ENCODE measurements at places on chromosomes 6 and 20.

- no peak for DNase-seq
Observed at GRCh38 chr6:38035478-38035877, 216.0 kb downstream of the ZFAND3 start.

DNA sequence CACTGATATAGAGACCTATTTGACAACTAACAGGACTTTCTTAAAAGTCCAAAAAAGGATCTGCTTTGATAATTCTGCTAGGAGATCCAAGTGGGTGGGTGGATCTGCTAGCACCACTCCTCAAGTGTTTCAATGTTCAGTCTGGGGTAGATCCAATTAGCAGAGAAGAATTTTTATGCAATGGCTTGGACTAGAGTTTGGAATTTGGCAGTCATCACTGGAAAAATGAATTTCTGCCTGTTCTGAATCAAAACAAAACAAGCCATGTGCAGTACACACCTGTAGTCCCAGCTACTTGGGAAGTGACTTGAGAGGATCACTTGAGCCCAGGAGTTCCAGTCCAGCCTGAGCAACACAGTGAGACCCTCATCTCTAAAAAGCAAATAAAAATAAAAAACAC, 12.6 kb upstream of the GNMT start:
- no peak for DNase-seq

DNA sequence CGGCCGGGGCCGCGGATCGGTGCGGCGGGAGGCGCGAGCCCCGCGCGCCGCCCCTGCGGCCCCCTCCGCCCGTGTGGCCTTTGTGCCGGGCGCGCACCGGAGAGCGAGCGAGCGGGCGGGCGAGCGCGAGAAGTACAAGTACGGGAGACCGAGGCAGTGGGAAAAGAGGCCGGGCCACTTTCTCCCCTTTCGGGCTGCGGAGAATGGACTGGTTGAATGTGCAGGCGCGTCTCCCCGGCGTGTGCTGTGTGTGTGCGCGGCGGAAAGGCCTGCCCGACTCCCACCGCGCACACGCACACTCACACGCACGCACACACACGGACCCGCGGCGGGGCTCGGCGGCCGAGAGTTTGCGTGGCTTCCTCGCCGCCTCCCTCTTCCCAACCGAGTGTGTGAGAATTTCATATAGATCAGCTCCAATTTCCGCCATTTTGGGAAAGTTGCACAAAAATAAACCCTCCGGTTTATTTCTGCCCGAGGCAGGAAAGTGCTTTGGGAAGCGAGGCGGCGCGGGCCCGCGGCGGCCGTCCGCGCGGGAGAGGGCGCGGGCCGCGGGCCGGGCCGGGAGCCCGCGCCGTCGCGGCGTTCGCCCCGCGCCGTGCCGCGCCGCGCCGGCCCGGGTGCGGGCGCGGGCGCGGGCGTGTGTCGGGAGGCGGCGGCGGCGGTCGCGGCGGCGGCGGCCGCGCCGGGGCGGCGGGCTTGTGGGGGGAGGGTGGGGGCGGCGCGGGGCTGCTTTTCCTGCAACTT, 1.1 kb downstream of the L3MBTL3 start:
- DNase-seq, result no peak

DNA sequence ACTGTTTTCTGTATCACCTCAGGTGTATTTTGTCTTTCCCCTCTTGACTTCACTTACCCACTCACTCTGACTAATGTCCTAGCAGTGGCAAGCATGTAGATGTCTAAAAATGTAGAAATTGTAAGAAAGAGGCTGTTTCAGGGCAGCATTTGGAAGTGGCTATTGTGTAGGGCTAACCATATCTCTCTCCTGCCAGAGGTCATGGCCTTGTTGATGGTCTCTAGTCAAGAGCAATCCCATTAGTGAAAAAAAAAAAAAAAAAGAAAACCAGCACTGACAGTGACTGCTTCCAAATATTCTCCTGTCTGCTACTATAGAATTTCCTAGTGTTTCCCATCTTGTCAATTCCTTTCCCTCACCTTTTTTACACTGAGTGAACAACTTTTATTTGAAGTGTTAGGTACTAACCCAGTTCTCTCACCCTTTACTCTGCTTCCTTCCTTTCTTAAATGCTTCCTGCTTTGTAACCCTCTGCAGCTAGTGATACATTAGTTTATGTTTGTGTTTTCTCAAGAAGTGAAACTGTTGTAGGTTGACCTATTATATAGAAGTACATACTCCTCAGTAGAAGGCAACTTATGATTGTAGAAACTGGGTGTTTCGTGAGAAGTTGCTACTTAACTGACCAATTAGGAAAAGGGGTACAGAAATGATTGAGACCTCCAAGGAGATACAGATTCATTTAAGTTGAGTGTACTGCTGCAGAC, 174.1 kb upstream of the PTPRK start:
- DNase-seq, result no peak

- no peak for DNase-seq
Observed at GRCh38 chr20:49381558-49382493, 100.6 kb downstream of the KCNB1 start.

DNA sequence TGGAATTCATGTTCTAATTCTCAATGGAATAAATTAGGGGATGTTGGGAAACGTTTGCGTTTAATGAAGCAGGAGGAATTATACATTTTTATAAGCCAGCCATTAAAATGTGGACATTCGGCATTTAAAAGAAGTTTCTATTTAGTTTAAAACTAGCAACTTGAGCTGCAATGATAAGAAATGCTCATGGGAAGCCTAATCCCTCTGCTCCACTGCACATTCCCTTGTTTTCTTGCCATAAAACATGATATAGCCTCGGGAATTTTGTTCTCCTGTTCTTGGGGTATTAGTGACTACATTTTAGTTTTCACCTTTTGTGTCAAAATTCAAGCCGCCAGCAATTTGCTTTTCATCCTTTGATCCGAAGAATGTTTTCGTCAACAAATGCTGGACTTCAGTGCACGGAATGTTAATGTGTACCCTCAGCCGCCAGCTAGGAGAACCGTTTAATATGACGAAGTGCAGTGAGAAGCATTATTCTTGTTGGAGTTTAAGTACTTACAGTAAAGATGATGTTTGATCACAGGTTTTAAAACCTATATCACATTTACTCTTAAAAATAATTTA, 137.9 kb downstream of the HIVEP1 start:
- no peak for DNase-seq

DNA sequence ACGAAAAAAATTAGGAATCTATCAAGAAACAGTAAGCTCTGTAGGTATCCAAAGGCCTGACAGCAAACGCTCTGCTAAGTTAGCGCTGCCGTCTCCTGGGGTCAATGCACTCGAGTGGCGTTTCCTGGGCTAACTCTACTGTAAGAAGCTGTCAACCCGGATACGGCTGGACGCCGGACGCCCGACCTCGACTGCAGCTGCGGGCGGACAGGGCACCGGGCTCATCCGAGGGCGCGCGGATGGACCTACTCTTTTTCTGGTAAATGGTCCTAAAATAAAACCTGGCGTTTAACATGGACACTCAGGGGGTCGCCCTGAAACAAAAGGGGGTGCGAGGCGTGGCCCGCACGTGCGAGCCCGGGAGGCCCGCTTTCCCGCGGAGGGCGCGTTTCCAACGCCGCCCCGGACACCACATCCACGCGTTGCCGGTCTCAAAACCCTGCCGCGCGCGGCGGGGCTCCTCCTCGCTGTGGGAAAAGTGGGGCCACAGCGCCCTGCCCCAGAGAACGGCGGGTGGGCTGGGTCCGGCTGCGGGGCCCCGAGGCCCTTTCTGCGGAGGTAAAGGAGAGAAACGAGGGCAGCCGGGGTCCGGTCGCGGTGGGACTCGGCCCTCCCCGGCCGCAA, 537 bp downstream of the TCP1 start:
- no peak for DNase-seq

- no peak for DNase-seq
Observed at GRCh38 chr6:89976694-89977020, 82.4 kb downstream of the GJA10 start.

GRCh38 chr6:18160911-18161310, 5.7 kb downstream of the KDM1B start:
- no peak for DNase-seq

DNA sequence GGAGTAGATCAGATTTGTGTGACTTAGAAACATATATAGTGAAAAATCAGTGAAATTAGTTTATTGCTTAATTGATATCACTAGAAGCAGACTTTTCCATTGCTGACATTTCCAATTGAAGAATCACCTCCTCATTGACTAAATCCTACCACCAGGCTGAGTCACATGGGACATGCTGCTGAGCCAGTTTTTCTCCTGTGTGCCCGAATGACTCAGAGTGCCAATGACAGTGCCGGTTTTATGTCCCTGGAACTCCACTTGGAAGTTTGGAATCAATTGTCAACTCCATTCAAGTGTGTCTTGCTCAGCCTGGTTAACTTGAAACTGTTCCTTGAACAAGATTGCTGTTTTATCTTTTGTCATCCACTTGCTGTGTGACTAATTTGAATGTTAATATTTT, 316.1 kb upstream of the PRDM1 start:
- no peak for DNase-seq

GRCh38 chr6:21102201-21102600, 491.4 kb upstream of the SOX4 start:
- DNase-seq, result no peak

- no peak for DNase-seq
Observed at GRCh38 chr6:132458887-132459604, 53.9 kb downstream of the STX7 start.

DNA sequence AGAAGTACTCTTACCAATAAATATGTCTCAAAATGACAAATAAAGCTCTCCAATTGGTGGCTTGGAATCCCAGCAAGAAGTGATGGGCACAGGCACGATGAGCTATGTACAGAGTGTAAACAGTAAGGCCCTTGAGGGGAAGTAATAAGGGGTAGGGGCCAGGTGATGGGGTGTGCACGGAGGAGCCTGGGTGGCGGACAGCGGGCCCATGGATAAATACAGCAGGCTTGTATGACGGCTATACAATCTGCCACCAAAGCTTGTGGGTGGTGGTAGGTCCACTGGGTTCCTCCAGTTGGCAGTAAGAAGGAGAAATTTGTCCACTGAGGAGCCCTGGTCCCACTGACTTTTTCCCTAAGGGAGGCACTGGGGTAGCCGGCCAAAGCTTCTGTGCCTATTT, 205.4 kb upstream of the RNF24 start:
- DNase-seq, result no peak

DNA sequence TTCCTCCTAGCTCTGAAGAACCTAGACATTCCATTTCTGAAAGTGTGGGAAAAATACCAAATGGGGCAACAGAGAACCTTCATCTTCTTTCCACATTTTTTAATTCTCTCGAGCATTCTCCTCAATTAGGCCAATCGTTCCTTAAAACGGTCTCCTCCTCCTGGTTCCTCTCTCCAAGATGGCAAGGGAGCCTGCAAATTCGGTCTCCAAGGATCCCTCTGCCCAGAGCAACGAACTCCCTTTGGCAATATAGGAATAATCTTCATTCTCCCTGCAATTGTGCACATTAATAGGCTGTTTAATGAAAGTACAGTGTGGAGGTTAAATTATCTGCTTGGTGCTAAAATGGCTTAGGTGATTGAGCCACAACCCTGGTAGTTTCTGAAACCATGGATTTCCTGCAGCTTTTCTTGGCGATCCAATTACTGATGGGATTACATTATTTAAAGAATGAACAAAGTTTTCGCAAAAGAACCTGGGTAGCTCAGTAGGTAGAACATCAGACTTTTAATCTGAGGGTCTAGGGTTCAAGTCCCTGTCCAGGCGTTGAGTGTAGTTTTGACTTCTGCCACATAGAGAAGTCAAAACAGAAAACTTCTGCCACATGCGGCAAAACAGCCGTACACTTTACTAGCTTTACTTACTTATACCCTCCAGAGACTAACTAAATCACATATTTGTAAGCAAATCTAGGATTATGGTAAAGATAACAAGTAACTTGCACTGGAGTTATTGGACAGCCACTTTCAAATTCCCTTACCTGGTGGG, 102.9 kb upstream of the ZNF184 start:
- no peak for DNase-seq

DNA sequence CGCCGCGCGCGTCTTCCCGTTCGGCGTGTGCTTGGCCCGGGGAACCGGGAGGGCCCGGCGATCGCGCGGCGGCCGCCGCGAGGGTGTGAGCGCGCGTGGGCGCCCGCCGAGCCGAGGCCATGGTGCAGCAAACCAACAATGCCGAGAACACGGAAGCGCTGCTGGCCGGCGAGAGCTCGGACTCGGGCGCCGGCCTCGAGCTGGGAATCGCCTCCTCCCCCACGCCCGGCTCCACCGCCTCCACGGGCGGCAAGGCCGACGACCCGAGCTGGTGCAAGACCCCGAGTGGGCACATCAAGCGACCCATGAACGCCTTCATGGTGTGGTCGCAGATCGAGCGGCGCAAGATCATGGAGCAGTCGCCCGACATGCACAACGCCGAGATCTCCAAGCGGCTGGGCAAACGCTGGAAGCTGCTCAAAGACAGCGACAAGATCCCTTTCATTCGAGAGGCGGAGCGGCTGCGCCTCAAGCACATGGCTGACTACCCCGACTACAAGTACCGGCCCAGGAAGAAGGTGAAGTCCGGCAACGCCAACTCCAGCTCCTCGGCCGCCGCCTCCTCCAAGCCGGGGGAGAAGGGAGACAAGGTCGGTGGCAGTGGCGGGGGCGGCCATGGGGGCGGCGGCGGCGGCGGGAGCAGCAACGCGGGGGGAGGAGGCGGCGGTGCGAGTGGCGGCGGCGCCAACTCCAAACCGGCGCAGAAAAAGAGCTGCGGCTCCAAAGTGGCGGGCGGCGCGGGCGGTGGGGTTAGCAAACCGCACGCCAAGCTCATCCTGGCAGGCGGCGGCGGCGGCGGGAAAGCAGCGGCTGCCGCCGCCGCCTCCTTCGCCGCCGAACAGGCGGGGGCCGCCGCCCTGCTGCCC, 1.1 kb downstream of the SOX4 start:
- peak; percentile 12 for DNase-seq

DNA sequence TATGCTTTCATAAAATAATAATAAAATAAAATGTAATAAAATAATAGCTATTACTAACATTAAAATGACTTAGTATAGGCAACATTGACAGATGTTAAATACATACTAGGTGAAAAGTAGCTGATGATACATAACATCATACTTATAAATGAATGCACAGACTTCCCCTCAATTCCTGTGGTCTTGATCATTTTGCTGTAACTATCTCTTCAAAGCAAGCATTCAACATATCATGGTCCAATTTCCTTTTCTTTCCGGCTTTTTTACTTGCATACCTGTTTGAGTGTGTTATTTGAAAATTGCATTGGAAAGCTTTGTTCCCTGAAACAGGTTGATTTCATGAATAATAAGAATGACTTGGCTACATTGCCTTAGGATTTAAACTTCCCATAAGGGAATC, 309.3 kb downstream of the HDGFL1 start:
- DNase-seq, result no peak

- no peak for DNase-seq
Observed at GRCh38 chr6:157723376-157723775, 99.7 kb upstream of the SNX9 start.
